ENCODE measurements at places on chromosomes 12 and 14. TPM values are rescaled to one million over a fixed set of nuclear protein-coding genes. Genes with fewer than 3 reads are reported as not detected.

Gene TAS2R14
- total RNA-seq, result 2.5 TPM

Gene LRTM2
- not detected for total RNA-seq

Gene ASCL1
- not detected for total RNA-seq

Gene GOLT1B
- total RNA-seq, result 25.0 TPM

Gene ZBTB39
- 7.2 TPM for total RNA-seq

Gene FGF23
- not detected for total RNA-seq

Gene CCDC177
- total RNA-seq, result not detected

Gene MNAT1
- 25.5 TPM for total RNA-seq

Gene HOTAIR
- total RNA-seq, result not detected

Gene OAS1
- total RNA-seq, result 60.0 TPM

- H3K36me3 ChIP-seq, result peaks cover 50% of the 10 kb centered on the region
- H3K4me3 ChIP-seq, result no peak overlapping the region
- no peaks in the 10 kb centered on the region for H3K27me3 ChIP-seq
- DNase-seq, result no peak
Observed at GRCh38 chr14:34453226-34453625, 8.8 kb downstream of the SPTSSA start.

- H3K36me3 ChIP-seq, result no peaks in the 10 kb centered on the region
- no peaks in the 10 kb centered on the region for H3K27me3 ChIP-seq
- DNase-seq, result no peak
- no peak overlapping the region for H3K27ac ChIP-seq
- no peaks in the 10 kb centered on the region for H3K4me1 ChIP-seq
- H3K4me3 ChIP-seq, result no peak overlapping the region
Observed at GRCh38 chr14:69593018-69593677, 18.2 kb upstream of the SUSD6 start.

GRCh38 chr14:65492266-65492665, 79.7 kb downstream of the FUT8 start:
- H3K36me3 ChIP-seq, result no peaks in the 10 kb centered on the region
- H3K27me3 ChIP-seq, result no peaks in the 10 kb centered on the region
- H3K27ac ChIP-seq, result no peak overlapping the region
- no peak for DNase-seq
- H3K4me1 ChIP-seq, result no peaks in the 10 kb centered on the region

DNA sequence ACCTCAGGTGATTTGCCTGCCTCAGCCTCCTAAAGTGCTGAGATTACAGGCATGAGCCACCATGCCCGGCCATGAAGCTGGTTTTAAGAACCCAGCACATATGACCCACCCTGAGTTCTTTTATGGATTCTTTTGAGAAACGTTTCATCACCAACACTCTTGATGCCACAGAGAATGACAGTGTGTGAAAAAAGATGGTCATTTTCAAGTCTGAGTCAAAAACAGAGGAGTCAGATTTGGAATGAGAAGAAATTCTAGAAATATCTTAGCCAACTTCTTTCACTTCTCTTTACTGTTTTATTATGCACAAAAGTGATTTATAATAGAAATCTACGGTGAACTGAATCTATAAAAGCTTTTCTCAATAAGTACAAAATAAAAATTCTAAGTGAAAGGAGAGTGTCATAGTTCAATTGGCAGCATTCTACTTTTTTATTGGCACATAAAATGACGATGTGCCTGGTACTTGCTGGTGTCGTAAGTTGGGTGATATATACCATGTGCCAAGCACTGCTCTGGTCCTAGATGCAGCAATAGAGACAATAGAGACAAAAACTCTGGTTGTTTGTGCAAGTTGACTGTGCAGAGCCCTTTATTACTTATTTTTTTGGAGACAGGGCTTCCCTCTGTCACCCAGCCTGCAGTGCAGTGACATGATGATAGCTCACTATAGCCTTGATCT, 33.9 kb downstream of the CCDC177 start:
- no peak for DNase-seq
- H3K4me1 ChIP-seq, result peaks cover 6% of the 10 kb centered on the region
- no peak overlapping the region for H3K27ac ChIP-seq
- no peak overlapping the region for H3K4me3 ChIP-seq
- H3K27me3 ChIP-seq, result no peaks in the 10 kb centered on the region

GRCh38 chr12:44968965-44969364, 81.9 kb downstream of the DBX2 start:
- H3K4me1 ChIP-seq, result no peaks in the 10 kb centered on the region
- H3K27ac ChIP-seq, result no peak overlapping the region
- DNase-seq, result no peak
- H3K4me3 ChIP-seq, result no peak overlapping the region

DNA sequence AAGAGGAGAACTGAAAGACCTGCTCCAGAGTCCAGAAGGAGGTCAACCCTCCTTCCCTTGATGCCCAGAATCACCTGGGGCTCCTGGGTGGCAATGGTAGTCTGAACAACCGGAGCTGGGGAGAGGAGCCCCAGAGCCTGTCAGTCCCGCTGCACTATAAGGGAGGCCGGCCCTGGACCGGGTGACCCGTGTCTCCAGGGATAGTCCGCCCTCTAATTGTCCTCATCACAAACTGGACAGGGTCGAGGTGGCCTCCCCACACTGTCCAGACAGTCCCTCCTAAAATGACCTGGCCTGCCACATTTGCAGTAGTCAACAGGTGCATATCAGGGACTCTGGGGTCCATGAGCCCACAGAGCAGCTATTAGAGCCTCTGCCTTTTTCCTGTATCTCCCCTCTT, 43.2 kb downstream of the HSD17B6 start:
- DNase-seq, result no peak
- H3K27ac ChIP-seq, result no peak overlapping the region
- H3K4me3 ChIP-seq, result no peak overlapping the region
- H3K36me3 ChIP-seq, result no peaks in the 10 kb centered on the region
- no peaks in the 10 kb centered on the region for H3K27me3 ChIP-seq

GRCh38 chr14:74670726-74671411, 42.0 kb downstream of the AREL1 start:
- H3K4me1 ChIP-seq, result peaks cover 3% of the 10 kb centered on the region
- no peak for DNase-seq
- H3K27ac ChIP-seq, result no peak overlapping the region

DNA sequence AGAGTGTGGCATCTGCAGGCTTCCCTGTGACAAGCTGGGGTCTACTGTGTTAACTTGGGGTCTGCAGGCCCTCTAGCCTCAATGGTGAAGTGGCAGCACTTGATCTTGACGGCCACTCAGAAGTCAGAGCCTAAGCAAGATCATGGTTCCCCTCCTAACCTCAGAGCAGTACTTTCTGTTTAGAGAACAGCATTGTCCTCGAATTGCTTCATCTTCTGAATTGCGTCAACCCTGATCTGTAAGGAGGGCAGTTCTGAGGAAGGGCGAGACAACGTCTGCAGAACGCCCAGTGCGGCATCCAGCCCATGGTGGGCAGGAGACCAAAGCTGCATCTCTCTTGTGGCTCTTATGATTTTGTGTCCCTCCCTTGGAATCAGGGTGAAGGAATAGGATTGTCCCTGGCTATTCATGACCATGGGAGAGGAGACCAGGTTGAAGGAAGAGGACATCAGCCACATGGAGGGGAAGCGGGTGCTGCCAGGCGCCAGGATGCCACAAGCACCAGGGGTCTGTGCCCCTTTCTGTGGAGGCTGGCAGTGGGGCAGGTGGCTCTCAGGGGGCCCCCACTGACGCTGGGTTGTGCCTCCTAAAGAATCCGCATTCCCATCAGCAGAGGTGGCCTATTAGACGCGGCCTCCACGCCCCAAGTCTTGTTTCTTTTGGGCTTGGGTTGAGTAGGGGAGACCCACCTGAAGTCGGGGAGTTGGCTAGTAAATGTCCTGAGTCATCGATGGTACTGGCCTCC, 2.2 kb downstream of the SERPINA9 start:
- no peak overlapping the region for H3K4me3 ChIP-seq
- no peaks in the 10 kb centered on the region for H3K27me3 ChIP-seq
- H3K4me1 ChIP-seq, result no peaks in the 10 kb centered on the region
- DNase-seq, result no peak

- H3K4me1 ChIP-seq, result peaks cover 12% of the 10 kb centered on the region
- H3K4me3 ChIP-seq, result no peak overlapping the region
- H3K36me3 ChIP-seq, result no peaks in the 10 kb centered on the region
- H3K27me3 ChIP-seq, result no peaks in the 10 kb centered on the region
Observed at GRCh38 chr14:22007363-22007762, 333.7 kb upstream of the OR4E1 start.

- H3K27ac ChIP-seq, result no peak overlapping the region
- H3K36me3 ChIP-seq, result no peaks in the 10 kb centered on the region
- peaks cover 4% of the 10 kb centered on the region for H3K4me1 ChIP-seq
- DNase-seq, result no peak
Observed at GRCh38 chr14:89325299-89325883, 91.6 kb downstream of the FOXN3 start.

DNA sequence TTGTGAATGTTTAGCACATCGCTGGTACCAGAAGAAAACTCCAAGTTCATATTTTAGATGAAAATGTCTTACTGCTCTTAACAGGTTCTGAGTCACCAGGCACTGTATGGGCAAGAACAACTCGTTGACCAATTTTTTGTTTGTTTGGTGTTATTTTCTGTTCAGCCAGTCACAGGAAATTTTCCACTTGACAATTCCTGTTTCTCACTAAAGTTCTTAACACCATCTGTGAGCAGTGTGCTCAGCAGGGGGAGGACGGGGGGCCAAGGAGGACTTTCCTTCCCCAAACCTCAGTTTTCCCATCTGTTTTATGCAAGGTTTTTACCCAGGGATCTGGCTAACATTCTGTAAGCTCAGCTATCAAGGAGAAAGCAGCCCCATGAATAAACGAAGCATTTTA, 3.0 kb downstream of the NUAK1 start:
- H3K4me1 ChIP-seq, result peaks cover 35% of the 10 kb centered on the region
- peaks cover 12% of the 10 kb centered on the region for H3K27me3 ChIP-seq
- DNase-seq, result no peak
- peak overlapping the region; percentile 66 for H3K4me3 ChIP-seq
- no peaks in the 10 kb centered on the region for H3K36me3 ChIP-seq
- H3K27ac ChIP-seq, result peak overlapping the region; percentile 83

DNA sequence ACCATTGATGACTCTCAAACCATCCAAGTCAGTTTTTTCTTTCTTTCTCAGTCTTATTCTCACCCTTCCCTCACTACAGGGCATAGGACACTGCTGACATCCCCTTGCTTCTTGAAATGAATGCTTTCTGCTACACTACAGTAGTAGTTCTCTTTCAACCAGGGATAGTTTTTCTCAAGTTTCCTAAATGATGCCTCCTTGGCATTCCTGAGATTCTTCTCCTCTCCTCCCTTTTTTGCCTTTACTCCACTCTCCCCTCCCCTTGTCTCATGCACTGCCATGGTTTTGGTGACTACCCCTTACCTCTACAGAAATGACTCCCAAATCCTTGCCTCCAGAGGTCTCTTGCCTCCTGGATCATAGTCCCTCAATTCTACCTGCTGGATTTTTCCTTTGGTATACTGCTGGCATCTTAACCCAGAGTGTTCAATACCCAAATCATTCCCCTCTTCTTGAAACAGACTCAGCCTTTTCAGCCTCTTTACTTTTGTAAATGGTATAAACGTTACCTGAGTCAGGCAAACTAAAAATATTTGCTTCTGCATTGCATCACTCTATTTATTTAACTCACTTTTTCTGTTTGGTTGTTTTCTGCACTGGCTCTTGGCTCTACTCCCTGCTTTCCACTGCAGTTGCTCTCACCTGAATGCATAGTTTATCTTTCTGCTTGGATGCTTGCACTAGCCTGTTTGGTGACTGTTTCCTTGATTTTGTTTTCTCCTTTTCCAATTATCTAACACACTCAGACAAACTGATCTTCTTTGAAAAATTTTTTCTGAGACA, 211.6 kb upstream of the IGF1 start:
- no peak for DNase-seq
- H3K4me1 ChIP-seq, result no peaks in the 10 kb centered on the region
- H3K27ac ChIP-seq, result no peak overlapping the region
- no peak overlapping the region for H3K4me3 ChIP-seq
- no peaks in the 10 kb centered on the region for H3K27me3 ChIP-seq

DNA sequence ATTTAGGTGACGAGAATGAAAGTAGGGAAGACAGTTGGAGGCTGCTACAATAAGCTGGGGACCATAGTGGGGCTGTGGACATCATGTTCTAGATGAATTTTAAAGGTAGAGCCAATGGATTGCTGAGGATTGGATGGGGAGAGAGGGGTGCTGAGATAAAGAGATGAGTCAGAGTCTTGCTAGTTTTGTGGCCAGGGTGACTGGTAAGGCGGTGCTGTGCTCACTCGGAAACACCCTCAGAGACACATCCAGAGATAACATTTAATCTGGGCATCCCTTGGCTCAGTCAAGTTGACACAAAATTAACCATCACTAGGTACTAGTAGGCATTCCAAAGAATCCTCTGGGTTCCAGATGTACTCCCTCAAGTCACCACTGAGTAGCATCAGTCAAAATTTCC, 170.7 kb downstream of the ADCK1 start:
- H3K4me3 ChIP-seq, result no peak overlapping the region
- no peaks in the 10 kb centered on the region for H3K4me1 ChIP-seq
- H3K27ac ChIP-seq, result no peak overlapping the region

DNA sequence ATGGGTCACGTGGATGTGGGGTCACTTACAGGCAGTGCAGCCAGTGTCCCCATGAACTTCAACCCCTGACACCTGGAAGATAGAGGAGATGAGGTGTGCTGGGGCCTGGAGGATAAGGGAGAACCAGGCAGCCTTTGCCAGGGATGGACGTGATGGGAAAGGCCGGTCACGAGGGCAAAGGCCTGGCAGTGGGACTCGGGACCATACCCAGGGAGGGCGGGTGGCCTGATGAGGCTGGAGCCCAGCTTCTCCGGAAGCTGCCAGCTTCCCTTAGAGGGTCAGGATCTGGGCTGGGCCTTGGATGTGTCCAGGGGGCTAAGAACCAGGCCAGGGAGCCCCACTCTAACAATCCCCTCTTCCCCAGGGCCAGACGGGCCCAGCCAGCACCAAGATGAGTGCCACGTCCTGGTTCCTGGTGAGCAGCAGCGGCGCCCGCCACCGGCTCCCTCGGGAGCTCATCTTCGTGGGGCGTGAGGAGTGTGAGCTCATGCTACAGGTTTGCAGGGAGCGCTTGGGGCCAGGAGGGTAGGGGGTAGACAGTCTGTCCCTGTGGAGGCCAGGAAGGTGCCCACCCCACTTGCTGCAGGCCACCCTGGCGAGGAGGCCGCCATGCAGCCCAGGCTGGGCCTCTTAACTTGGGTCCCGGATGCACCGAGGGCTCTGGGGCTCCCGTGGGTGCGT, 3.1 kb downstream of the CEP170B start:
- no peak overlapping the region for H3K4me3 ChIP-seq
- H3K27me3 ChIP-seq, result peaks cover 6% of the 10 kb centered on the region
- H3K36me3 ChIP-seq, result no peaks in the 10 kb centered on the region
- no peak for DNase-seq

GRCh38 chr12:45298721-45299692, 83.1 kb downstream of the ANO6 start:
- H3K4me1 ChIP-seq, result peaks cover 28% of the 10 kb centered on the region
- DNase-seq, result no peak
- H3K27ac ChIP-seq, result no peak overlapping the region
- no peaks in the 10 kb centered on the region for H3K36me3 ChIP-seq
- H3K4me3 ChIP-seq, result no peak overlapping the region

DNA sequence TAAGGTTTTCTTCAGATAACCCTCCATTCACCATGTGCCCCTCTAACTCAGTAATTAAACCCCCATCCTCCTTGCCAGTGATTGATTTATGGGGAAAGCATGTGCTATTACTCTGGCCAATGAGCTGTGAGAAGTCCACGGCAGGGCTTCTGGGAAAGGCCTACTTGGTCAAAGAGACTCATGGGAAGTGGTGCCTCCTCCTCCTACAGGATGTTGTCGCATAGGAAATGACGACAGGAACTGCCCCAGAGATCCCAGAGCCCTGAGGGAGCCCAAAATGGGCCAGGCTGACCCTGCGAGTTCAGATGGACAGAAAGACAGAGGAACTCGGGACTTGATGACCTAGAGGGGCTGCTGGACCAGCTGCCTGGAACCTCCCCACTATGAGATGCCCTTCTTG, 938.1 kb upstream of the TMEM132C start:
- no peak overlapping the region for H3K4me3 ChIP-seq
- H3K36me3 ChIP-seq, result no peaks in the 10 kb centered on the region
- no peak overlapping the region for H3K27ac ChIP-seq
- no peak for DNase-seq

Measured in upper lobe of right lung (tissue), 1 donor.